ENCODE measurements at places on chromosomes 16 and 17. TPM values are rescaled to one million over a fixed set of nuclear protein-coding genes. Genes with fewer than 3 reads are reported as not detected.

Gene ITGB3
- not detected for total RNA-seq

Gene RRAD
- 2.2 TPM for total RNA-seq

Gene GSG1L
- total RNA-seq: not detected

Gene ITGAL
- not detected for total RNA-seq

DNA sequence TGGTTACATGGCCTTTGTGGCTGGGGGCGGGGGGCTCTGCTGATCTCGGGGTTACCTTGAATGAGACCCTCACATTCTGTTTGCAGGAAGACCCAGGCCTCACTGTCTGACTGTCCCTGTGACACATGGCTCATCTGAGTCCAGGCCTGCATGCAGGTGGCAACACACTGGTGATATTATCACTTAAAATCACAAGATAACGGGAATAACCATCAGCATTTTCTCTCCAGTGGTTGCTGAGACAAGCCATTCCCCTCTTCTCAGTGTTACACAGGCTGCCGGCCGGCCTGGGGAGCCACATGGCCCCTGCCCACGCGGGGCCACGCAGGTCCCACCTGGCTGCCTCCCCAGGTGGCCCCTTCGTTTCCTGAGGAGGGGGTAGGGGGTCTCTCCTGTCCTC lies 197.6 kb downstream of the ENGASE start:
- no peak for DNase-seq

GRCh38 chr16:75413951-75414350 lies 19.4 kb downstream of the CFDP1 start:
- DNase-seq: no peak

DNA sequence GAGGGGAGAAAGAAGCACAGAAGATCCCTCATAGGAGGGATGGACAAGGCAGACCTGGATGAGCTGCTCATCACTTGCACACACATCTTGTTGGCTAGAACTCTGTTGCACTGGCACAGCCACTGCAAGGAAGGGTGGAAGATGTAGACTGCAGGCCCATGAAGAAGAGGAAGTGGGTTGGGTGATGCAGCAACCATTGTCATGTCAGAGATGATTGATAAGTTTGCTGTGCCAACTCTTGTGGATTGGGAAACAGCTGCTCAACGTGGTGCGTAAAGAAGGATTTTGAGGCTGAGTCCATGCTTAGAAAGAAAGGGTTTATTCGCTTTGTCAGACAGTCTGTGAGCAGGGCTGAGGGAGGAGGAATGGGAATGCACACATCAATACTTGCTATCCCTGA lies 161.4 kb upstream of the MPHOSPH6 start:
- DNase-seq: no peak

GRCh38 chr16:50121278-50121677 lies 31.8 kb upstream of the TENT4B start:
- no peak for DNase-seq

- DNase-seq: no peak
Observed at GRCh38 chr16:4309102-4309832, 6.6 kb upstream of the GLIS2 start.

All from Calu3 (cell line).